Stimulated activated CD4-positive, alpha-beta T cell treated with anti-CD3 and anti-CD28 coated beads, Interleukin-2, amount 100 ng/mL, for 24 hours (primary cell): ENCODE measurements at places on chromosomes 6 and 20.

GRCh38 chr6:166633732-166634535 is 6.9 kb upstream of the RPS6KA2 start:
- DNase-seq, result no peak

- DNase-seq, result no peak
Observed at GRCh38 chr6:128032042-128032441, 131.2 kb upstream of the THEMIS start.

DNA sequence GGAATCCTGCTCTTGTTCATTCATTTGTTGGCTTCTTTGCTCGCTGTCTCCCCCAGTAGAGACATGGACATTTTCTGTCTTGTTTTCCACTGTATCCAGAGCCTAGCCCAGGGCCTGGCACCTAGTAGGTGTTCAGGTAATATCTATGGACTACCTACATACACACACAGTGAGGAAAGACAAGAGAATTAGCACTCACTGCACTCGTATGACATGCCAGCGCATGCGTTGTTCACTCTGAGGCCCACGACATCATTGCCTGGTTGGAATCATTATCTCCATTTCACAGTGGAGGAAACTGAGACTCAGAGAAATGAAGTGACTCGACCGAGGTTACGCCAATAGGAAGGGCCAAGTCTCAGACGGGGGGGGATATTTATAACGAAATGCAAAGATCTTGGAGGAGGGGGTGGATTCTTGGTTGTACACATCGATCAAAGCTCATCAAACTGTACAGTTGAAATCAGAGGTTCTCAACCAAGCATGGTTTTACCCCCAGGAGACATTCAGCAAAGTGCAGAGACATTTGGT is 140.1 kb upstream of the PTPN1 start:
- no peak for DNase-seq

DNA sequence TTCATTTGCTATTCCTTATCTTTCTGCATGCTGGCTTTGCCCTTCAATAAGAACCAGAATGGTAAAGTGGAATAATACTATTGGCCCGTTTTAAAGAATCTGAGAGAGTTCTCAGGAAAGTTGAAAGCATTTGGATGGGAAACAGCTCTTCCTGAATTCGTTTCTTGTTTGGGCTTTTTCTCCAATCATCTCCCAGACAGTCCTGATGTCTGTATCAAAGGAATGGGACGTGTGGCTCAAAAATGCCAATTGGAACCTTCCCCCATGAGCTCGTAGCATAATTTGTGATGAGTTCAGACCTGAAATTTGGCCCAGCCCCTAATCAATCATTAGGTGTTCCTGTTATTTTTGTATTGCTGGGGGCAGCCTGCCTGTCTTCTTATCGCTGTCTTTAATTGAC is 75.8 kb upstream of the BACH2 start:
- no peak for DNase-seq

- DNase-seq, result no peak
Observed at GRCh38 chr6:158760618-158761250, 58.4 kb downstream of the EZR start.

DNA sequence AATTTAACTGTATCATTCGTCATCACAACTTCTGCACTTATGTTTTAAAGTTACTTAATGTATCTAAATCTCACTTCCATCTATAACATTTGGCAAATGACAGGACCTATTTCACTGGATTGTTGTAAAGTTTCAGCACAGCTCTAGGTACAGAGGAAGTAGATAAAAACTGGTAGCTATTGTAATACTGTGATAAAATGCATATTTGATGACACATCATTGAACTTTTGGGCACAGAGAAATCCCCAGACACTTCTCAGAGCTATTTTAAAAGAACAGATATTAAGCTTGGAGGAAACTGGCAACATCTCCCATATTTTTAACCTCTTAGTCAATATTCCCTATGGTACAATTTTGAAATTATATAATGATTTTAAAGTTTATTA is 138.7 kb downstream of the RFPL4B start:
- no peak for DNase-seq

DNA sequence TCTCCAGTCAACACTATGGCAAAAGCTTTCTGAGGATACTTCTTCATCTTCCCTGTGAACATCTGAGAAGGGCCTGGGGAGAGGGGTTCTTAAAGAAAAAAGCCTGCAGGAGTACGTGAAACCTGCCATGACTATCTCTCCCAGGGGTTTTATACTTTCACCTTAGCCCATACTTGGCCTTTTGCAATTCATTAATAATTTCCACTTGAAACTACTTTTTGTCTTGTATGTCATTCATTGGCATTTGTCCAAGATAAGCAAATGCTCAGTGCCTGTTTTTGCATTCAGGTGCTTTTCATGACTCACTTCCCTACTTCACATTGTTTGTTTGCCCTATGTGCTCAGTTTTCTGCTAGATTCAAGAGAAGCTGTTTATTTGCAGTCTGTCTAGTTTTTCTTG is 580.3 kb upstream of the GJE1 start:
- DNase-seq, result no peak

GRCh38 chr6:4067673-4068072 is 11.3 kb downstream of the FAM217A start:
- DNase-seq, result no peak

DNA sequence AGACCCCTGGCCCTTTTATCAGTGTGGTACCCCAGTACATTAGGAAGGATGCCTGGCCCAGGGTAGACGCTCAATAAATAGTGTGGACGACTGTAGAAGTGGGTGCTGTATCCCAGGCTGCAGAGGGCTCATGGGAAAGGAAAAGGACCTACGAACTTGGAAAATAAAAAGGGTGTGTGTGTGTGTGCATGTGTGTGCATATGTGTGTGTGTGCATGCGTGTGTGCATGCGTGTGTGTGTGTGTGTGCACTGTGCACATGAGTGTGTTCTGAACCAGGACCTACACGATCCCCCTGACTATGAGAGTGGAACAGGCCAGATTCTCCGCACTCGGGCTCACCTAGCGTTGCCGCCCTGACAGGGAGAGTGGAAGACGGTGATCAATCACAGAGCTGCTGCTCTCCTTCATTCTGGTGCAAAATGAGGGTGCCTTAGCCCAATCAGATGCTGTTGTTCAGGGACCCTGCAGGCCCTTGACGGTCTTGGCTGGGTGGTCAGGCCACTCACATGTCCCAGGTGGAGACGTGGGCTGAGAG is 3.5 kb upstream of the UNC93A start:
- DNase-seq, result no peak

DNA sequence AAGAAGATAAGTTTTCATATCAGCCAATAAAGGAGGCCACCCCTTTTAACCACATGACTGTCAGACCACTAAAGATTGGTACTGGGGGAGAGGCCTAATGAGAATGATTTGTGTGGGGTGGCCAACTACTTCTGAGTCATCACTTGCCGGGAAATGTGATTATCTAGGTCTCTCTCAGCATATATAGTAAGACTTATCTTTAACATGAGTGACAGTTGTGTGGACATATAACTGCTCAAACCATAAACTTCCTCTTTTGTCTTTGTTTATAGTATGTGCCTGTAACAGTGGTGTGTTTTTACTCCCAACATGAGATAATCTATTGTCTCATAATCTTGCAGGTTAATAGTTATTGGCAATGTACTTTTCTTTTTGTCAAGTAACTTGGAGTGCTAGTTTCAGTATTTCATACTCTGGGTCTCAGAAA is 312.4 kb downstream of the CDKAL1 start:
- no peak for DNase-seq

DNA sequence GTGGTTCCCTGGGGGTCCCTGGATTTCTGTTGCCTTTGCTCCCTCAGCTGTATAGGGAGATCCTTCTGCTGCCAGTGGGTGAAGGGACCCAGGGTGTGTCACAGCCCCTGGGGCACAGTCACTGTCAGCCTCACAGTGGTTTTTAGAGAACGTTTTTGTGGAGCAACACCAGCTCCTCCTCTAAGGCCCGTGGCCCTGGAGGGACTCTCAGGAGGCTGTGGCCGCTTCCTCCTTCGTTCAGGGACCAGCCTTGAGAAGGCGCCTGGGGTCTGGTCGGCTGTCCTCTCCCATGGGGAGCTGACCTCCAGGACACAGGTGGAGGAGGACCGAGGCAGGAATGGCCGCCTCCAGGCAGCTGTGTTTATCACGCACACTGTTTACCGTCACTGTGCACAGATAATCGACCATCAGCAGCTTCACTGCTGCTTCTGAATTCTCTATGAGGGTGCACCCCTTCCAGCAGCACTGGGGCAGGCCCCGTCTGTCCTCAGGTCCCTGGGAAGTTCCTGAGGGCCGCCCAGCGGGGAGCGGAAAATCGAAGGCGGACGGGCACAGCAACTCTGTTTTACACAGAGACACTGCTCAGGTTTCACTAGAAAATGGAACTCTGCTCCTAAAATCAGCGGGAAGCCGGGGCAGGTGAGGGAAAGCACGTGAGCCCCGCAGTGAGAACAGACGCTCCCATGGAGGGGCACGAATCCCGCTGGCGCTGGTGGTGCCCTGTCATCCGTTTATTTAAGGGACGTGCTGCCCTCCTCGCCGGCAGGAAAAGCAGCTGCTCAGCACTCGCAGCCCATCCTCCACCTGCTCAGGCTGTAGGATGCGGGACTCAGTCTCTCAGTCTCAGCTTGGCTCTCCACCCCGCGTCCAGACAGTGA is 10.4 kb upstream of the FRMD1 start:
- DNase-seq, result no peak

DNA sequence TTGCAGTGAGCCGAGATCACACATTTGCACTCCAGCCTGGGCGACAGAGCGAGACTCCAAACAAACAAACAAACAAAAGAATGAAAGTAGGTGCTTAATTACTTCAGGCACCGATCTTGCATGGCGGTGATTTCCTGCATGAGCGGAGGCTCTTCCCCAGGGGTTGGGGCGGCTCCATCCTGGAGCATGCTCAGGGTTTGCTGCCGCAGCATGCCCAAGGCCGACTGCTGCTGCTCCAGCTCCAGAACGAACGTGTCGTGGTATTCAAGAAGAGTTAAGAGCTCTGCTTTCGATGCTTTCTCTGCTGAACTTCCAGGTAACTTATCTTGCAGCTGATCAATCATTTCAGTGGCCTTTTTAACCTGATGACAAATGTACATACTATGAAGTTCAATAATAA is 313.8 kb downstream of the SYNE1 start:
- DNase-seq, result no peak

DNA sequence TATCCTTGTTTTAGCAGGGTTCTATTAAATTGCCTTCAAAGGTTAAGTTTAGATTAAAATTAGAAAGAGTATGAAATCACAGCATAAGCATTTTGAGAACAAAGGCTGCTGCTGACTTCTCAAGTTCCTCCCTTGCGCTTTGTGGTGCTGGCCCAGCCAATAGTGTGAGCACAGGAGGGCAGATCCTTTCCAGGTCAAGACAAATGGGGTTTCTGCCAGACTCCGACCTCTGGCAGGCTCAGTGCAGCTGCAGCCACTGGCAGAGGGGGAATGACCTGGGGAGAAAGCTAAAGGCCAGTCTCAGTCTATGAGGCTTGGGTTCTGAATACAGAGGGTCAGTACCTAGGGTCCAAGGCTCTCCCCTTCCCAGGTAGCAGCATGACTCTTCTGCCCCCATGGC is 27.0 kb downstream of the CLIC5 start:
- DNase-seq, result no peak

GRCh38 chr6:24933868-24934401 is 1.8 kb downstream of the RIPOR2 start:
- DNase-seq, result no peak

- DNase-seq, result no peak
Observed at GRCh38 chr20:59429396-59429795, 129.0 kb downstream of the EDN3 start.

- DNase-seq, result no peak
Observed at GRCh38 chr6:18210707-18211106, 53.6 kb downstream of the DEK start.

- no peak for DNase-seq
Observed at GRCh38 chr6:86913795-86914194, 23.5 kb upstream of the HTR1E start.

- no peak for DNase-seq
Observed at GRCh38 chr20:61760321-61760720, 305.4 kb downstream of the TAF4 start.

DNA sequence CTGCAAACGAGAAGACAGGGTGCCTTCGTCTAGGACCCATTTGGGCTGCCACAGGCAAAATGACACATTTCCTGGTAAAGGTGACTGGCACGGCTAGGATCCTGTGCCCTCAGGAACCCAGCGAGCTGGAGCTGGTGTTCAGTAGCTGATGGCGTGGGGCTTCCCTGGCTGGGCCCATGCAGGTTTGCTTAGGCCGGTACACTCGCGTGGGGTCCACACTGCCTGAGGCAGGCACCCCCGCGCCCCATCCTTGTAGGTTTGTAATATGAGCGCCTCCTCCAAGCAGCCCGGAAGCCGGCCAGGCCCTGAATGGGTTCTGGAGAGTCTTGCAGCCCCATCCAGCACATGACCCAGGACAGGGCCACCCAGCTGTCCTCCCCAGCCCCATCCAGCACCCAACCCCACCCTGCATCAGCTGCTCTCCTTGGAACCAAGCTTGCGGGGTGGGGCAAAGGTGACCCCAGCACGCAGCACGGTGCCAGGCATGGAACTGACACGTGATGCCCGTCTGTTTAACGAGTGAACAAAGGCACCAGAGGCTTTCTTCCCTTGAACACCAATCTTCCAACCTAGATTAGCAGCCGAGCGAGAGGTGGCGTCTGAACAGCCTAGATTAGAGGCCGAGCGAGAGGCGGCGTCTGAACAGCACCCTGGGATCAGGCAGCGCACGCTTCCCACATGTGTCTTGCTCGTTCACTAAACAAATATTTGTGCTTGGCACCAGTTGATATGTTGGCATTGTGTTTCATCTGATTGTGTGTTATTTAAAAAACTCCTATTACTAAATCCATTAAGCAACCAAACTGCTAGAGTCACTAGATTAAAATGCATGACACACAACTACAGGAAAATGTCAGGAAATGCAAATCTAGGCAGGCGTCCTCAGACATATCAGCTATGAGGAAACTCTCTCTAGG is 112.1 kb downstream of the DLL1 start:
- DNase-seq, result no peak
